ENCODE measurements at places on chromosomes 2 and 18.
A peak's percentile ranks its signal among the peaks of the same experiment; 100 is the strongest.

- peak; percentile 72 for DNase-seq
Measured at GRCh38 chr2:241617431-241618154, 19.4 kb downstream of the THAP4 start.

- no peak for DNase-seq
Measured at GRCh38 chr2:238518821-238519186, 92.1 kb downstream of the ASB1 start.

GRCh38 chr18:9960258-9960904, 46.6 kb downstream of the VAPA start:
- DNase-seq: no peak

GRCh38 chr2:75208738-75209137, 9.4 kb upstream of the TACR1 start:
- DNase-seq: no peak

- DNase-seq: no peak
Measured at GRCh38 chr2:74959106-74959751, 786 bp downstream of the POLE4 start.

DNA sequence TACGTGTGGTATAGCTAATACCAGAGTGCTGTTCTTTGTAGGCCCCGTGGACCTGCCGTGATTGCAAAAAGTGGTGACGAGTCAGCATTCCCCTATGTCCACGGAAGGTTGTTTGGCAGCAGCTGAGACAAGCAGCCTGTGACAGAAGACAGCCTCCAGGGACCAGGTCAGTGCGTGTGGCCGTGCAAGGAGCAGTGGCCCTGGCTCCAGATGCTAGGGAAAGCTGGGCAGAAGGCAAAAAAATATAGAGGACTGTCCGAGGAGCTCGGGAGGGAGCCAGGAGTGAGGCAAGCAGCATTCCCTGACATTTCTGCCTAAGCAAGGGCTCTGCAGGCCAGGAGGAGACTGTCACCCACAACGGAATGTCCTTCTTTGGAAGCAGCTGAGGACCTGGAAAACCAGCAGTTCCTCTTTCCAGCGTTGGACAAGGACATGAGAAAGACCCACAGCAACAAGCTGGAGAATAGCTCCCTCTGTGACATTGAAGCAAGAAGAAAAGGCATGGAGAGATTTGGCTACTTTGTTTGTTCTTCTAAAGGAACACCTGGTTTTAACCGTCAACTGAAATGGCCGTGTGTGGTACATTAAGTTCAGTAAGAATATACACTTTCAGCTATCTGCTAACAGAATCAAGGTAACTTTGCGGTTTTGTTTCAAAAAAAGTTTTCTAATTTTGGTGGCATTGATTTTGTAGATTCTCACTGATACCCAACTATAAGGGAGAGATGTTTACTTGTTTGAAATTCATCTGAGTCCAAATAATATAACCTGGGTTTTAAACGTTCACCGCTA, 58.3 kb downstream of the NPAS2 start:
- no peak for DNase-seq

- peak; percentile 82 for DNase-seq
Measured at GRCh38 chr18:38923126-38923525, 1357.5 kb upstream of the CELF4 start.

GRCh38 chr2:96872591-96873349, 2.9 kb upstream of the SEMA4C start:
- no peak for DNase-seq

GRCh38 chr2:151758744-151759143, 24.5 kb upstream of the NEB start:
- no peak for DNase-seq

DNA sequence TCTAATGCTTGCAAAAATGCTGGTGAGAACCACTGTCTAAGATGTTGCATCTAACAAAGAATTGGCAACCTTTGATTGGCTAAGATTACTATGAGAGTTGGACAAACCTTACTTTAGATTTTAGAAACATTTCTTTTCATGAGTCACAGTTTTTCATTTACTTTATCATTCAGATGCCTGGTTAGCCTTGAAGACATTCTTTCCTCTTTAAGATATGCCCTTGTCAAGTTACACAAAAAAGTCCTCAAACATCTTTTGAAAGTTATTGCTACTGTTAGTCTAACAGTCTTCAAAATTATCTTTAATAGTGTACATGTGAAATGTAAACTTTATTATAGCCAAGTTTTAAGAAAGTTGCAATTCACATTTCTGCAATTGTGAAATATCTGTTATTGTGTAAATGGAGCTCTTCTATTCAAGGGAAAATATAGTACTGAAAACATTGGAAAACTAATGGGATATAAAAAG, 276.3 kb downstream of the RND3 start:
- no peak for DNase-seq

DNA sequence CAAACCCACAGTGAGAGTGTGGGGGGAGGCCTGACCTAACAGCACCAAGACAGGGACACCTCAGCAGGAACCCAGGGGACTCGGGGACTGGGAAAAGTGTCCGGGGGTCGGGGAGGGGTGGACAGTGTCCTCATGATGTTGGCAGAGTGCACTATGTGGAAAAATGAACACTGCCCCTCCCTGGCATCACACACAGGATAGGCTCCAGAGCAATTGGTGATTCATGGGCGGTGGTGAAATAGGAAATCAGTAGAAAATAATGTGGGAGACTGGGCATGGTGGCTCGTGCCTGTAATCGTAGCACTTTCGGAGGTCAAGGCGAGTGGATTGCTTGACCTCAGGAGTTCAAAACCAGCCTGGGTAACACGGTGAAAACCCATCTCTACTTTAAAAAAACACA, 3.6 kb upstream of the ANO7 start:
- no peak for DNase-seq

GRCh38 chr2:239767021-239767905, 257.9 kb downstream of the NDUFA10 start:
- DNase-seq: no peak

- no peak for DNase-seq
Measured at GRCh38 chr2:144137705-144138428, 382.1 kb downstream of the ZEB2 start.

GRCh38 chr2:240745962-240746361, 54.3 kb downstream of the AQP12A start:
- DNase-seq: no peak

Measured in NCI-H69 (cell line).